ENCODE measurements at places on chromosomes 16 and 17.
A peak's percentile ranks its signal among the peaks of the same experiment; 100 is the strongest.

DNA sequence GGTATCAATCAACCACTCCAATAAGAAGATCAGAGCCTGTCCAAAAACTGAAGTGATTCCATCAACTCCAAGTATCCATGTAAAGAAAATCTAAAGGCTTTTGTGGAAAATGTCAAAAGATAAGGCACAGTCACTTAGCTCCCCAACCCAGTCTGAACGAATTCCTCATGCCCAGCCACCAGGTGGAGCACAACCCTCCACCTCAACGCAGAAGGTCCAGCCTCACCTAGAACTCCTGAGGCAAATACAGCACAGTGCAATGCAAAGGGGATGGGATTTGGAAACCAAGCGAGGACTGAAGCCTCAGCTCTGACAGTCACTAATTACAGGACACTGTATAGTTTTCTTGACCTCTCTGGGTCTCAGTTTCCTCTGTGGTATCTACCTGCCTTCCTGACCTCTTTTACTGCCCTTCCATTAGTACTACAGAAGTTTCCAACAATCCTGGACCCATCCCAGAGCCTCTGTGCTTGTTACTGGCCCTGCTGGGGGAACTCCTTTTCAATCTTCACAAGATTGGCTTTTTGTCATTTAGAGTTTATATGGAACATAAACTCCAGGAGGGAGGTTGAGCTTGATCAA lies 2.0 kb downstream of the NCBP3 start:
- DNase-seq: peak; percentile 42

- DNase-seq: no peak
Observed at GRCh38 chr16:62732092-62732491, 695.9 kb upstream of the CDH8 start.

DNA sequence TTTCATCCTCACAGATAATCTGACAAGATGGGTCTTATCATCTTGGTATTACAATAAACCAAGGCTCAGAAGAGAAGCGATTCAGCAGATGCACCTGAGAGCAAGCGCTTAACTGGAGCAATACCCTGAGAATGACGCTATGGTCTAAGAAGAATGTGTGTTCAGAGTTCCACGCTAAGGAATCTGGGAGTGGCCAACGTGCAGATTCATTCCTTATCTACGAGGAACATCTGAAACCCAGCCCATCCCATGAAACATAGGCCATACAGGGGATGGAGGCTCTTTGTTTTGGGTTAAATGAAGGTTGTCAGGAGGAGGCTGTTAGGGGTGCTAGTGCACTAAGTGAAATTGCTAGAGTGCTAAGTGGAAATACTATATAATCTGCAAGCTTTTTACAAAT lies 28.5 kb upstream of the KDM8 start:
- peak; percentile 59 for DNase-seq

DNA sequence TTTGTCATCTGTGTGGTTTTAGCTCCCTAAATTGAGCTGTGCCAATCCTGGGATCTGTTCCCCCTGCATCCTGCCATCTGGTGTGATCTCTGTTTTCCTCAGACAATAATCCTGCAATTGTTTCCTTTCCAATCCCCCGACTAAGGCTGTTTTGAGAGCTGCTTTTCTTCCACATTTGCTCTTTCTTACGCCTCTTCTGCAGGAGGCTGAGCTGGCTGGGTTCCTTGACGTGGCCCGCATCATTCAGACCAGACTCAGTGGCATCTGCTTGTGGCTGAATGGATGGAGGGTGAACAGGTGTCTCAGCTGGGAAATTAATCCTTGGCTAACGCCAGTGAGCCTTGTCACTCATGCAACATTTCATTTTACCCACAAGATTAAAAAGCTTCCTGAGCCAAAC lies 9.8 kb upstream of the MED9 start:
- DNase-seq: no peak

DNA sequence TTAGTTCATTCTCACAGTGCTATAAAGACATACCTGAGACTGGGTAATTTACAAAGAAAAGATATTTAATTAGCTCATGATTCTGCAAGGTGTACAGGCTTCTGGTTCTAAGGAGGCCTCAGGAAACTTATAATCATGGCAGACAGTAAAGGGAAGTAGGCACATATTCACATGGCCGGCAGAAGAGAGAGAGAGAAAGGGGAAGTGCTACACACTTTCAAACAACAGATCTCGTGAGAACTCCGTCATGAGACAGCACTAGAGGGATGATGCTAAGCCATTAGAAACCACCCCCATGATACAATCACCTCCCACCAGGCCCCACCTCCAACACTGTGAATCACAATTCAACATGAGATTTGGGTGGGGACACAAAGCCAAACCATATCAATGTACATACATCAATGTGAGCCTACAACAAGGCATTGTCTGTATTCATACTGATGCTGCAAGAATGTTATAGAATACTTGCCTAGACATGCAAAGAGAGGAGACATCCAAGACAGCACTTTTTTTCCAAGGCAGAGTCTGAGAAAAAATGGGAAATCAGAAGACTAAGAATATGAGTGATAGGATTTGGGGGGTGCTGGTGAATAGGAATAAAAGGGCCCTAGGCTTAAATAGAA lies 114.8 kb upstream of the XYLT1 start:
- DNase-seq: no peak

- DNase-seq: no peak
Observed at GRCh38 chr17:74619077-74619673, 4.4 kb downstream of the CD300E start.

DNA sequence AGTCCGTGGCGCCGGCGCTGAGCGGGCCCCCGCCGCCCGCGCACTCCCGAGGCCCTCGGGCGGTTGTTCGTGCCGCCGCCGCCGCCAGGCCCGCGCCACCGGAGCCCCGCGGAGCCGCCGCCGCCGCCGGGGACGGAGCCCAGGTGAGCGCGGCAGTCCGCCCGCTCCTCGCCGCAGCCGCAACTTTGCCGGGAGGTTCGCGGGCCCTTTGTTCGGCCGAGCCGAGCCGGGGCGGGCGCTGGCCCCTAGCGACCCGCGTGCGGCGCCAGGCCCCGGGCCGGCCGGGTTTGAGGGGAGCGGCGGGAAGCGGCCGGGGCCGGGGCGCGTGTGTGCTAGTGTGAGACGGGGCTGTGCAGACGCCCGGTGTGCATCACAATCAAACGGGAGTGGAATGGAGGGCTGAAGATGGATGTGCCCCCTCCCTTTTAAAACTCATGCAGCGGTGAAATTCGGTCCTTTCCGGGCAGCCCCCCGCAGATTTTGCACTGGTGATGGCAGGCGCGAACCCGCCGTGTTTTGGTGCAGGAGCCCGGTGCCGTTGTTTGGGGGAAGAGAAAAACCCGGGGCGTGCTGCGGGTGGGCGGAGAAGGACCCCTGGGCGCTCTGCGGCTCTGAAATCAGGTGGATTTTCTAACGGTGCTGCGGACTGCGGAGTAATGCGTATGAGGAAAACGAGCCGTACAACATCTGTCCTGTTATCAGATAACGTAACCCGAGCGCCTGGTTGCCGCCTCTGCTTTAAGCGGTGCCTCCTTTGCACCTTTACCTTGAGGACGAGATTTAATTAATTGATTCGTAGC lies 823 bp downstream of the TNRC6C start:
- DNase-seq: peak; percentile 37

DNA sequence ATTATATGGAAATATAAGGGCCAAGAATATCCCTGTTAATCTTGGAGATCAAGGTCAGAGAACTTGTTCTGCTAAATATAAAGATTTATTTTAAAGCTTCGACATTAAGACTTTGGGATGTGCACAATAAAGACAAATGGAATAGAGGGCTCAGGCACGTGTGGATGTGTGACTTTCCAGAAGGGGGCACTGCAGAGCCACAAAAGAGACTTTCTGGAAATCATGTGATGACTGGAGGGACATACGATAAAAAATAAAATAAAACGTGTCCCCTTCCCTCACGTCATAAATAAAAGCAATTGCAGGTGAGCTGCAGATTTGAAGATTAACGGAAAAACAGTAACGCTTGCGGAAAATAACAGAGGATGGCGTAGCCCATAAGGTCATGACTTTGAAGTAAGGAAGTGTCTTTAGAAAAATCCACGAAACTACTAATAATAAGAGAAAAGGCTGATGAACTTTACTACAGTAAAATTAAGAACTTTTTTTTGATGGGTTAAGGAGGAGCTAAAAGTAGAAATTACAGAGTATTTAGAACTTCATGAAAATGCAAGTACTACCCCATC lies 9.4 kb upstream of the ENGASE start:
- peak; percentile 37 for DNase-seq

- DNase-seq: no peak
Observed at GRCh38 chr17:80980397-80981061, 11.1 kb upstream of the CHMP6 start.

- DNase-seq: no peak
Observed at GRCh38 chr16:58399718-58400633, 7.7 kb downstream of the GINS3 start.

- no peak for DNase-seq
Observed at GRCh38 chr17:38981636-38982035, 14.4 kb upstream of the FBXO47 start.

GRCh38 chr17:74842599-74843351 lies 16.9 kb downstream of the GRIN2C start:
- DNase-seq: peak; percentile 71

GRCh38 chr16:7218936-7219335 lies 113.7 kb upstream of the RBFOX1 start:
- DNase-seq: no peak

DNA sequence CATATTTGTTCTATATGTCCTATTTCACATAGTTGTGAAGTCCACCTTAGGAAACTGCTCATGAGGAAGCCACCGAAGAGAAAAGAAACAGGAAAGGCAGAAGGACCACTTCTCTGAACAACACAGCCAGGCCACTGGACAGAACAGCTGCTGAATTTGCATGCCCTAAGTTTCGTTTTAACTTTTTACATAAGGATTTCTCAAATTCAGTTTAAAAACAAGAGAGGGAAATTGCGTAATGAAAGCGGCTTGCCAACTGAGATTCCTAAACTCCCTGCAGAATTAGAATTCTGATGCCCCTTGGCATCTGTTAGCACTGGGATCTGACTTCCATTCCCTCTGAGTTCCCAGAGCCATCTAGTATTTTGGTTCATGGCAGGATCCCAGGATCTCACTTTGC lies 5.0 kb upstream of the CCL8 start:
- no peak for DNase-seq

- DNase-seq: peak; percentile 76
Observed at GRCh38 chr16:24950275-24950674, 64.9 kb downstream of the ARHGAP17 start.

GRCh38 chr17:12097326-12097725 lies 76.6 kb downstream of the MAP2K4 start:
- no peak for DNase-seq

GRCh38 chr17:44651228-44651627 lies 5.0 kb upstream of the MEIOC start:
- no peak for DNase-seq

DNA sequence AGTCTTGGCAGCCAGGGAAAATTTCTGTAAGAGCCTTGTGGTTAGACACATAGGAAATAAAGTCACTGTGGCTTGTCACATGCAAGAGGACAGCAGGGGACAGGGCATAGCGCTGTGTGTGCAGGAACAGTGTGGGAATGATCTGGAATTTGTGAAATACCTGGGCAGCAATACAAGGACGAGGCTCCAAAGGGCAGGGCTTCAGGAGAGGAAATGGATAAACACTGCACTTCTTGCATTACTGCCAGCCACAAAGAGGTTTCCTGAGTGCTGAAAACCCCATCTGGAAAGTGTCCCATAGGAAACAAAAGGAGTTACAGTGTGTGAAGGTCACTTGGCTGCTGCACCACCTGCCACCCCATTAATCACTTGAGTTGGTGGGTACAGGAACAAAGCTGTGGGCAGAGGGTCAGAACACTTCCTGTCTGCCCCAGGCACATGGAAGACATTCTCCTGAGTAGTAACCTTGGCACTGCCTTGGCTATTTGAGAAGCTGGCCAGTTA lies 12.1 kb upstream of the HP start:
- peak; percentile 15 for DNase-seq

- DNase-seq: no peak
Observed at GRCh38 chr17:19361326-19361725, 1.2 kb downstream of the B9D1 start.

GRCh38 chr17:83065660-83066542 lies 13.5 kb upstream of the METRNL start:
- DNase-seq: no peak

- DNase-seq: no peak
Observed at GRCh38 chr17:13154930-13155329, 137.1 kb upstream of the ELAC2 start.

DNA sequence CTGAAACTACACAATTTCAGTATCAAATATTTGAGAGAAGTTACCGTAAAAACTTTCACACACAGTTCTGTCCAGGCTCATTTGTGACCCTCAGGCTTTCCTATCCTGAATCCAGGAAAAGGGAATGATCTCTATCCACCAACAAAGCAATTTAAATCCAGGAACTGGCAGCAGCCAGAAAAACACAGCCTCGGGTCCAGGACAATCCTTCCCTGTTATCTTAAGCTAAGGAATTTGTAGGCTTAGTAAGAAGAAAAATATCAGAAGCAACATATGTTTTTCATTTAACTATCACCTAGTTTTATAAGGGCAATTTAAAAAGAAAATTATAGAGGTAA lies 47.1 kb downstream of the TEX2 start:
- no peak for DNase-seq

DNA sequence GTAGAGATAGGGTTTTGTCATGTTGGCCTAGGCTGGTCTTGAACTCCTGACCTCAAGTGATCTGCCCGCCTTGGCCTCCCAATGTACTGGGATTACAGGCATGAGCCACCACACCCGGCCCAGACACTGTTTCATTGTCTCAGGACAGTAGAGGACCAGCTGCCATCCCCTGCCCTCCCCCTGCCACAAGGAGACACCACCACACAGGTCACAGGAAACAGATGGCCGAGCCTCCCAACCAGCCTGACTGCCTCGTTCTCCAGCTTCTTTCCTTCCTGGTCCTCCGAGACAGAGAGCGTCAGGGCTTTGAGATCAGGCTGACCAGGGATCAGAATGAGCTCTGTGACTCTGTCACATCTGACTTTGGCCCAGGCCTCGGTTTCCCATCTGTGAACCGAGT lies 20.8 kb upstream of the RNPS1 start:
- no peak for DNase-seq

GRCh38 chr17:72624652-72625051 lies 467.8 kb downstream of the SLC39A11 start:
- DNase-seq: no peak

GRCh38 chr17:12566291-12566690 lies 99.4 kb upstream of the MYOCD start:
- no peak for DNase-seq

Data from large intestine (tissue), 12 donors.